MCF 10A (cell line): ENCODE measurements at places on chromosomes 6 and 20.

DNA sequence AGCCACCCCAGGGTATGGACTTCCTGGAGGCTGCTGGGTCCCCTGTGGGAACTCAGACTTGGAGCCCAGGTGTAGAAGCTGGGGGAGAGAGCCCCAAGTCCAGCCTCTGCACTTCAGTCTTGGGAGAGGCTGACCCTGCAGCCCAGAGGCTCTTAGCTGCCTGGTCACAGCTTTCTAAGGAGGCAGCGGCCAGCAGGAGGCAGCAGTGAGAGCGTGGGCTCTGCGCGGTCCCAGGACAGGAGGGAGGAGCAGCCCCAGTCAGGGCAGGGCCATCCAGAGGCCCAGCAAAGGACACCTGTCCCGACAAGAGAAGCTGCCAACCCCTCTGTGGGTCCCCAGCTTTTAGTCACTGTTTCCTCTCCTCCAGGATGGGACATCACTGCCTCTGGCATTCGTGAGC lies 9.4 kb downstream of the TREML2 start:
- no peak overlapping the region for H3K4me3 ChIP-seq
- H3K4me1 ChIP-seq = no peaks in the 10 kb centered on the region
- H3K27ac ChIP-seq = no peak overlapping the region
- DNase-seq = peak; percentile 40

DNA sequence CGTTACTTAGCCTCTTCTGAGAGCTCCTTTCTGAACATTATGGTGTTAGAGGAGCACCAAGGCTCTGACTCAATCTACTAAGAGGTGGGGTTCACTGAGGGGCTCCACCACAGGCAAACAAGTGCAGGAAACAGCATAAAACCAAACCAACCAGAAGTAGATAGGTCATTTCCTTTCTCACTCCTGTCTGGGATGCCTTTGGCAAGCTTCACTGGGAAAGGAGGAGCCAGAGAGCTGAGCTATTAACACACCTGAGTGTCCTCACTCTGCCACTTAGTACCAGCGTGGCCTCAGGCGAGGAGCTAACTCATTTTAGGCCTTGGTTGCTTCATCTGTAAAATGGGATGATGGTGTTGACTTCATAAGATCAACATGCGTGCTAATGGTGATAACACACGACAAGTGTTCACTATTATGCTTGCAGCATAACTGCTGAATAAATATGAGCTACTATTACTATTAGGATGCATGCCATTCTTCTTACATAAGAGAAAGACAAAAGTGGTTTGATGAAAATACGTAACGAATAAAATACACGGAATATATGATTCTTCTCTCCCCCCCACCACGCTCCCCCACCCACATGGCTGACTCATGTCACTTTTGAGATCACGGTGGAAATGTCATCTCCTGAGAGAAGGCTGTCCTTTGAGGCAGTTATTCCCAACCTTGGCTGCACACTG lies 185.4 kb downstream of the BCAS1 start:
- H3K27me3 ChIP-seq = no peaks in the 10 kb centered on the region
- no peaks in the 10 kb centered on the region for H3K4me1 ChIP-seq
- H3K4me3 ChIP-seq = no peak overlapping the region
- H3K27ac ChIP-seq = no peak overlapping the region
- DNase-seq = peak; percentile 29
- H3K36me3 ChIP-seq = no peaks in the 10 kb centered on the region

DNA sequence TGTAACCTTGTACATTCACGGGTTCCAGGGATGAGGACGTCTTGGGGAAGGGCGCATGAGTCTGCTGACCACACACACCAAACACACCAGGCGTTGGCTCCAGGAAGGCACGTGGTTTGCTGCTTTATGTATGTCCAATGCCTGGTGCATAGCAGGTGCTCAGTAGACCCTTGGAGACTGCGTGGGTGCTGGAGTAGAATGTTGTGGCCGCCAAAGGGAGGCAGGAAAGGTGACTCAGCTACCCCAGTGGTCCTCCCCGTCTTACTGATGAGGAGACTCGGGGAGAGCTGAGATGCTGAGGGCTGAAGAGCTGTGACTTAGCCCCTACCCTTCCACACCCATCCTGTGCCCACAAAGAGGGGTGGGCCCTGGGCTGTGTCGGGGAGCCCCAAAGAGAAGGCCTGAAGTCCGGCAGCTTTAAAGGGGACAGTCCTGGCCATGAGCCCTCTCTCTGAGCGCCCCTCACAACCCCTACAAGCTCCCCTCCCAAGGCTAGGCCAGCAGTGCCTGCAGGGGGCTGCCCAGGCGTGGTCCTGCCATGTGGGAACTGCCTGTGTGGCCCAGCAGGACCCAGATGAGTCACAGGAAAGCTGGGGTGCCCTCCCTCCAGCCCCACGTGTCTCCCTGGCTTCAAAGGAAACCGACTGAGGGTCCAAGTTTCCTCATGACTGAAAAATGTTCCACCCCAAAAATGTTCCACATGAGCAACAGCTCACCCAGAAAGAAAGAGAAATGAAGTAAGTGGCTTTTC lies 28.0 kb upstream of the PTGIS start:
- no peak for DNase-seq
- no peak overlapping the region for H3K27ac ChIP-seq
- H3K36me3 ChIP-seq = no peaks in the 10 kb centered on the region
- peaks cover 26% of the 10 kb centered on the region for H3K4me1 ChIP-seq

DNA sequence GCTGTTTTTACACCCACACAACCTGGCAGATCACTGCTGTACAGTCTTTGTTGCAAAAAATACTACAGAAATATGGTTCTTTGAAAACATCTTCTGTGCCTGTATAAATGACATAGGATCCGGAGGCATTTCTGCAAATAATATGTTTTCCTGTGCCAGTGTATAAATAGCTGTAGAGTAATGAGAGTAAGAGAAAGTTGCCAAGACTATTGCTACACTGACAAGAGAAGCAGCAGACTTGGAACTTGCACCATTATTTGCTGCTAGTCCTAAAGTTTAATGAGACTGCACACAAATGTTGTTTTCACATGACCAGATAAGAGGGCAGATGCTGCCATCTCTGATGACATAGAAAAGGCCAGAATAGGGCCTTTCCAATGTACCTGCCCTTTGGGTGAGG lies 50.0 kb upstream of the DTNBP1 start:
- no peak overlapping the region for H3K27ac ChIP-seq
- H3K27me3 ChIP-seq = no peaks in the 10 kb centered on the region
- no peaks in the 10 kb centered on the region for H3K36me3 ChIP-seq

DNA sequence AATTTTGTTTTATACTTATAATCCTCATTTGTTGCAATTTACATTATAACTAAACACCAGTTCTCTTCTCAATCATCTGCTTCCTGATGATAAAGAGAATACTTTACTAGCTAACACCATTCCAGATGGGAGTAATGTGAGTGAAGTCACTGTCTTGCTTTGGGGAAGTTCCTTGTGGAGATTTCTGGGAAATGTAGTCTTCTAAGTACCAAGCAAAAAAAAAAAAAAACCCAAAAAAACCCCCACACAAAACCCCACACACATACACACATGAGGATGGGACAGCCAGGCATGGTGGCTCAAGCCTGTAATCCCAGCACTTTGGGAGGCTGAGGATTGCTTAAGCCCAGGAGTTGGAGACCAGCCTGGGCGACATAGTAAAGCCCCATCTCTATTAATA lies 2.2 kb upstream of the SNPH start:
- H3K27me3 ChIP-seq = no peaks in the 10 kb centered on the region
- no peak for DNase-seq
- no peak overlapping the region for H3K4me3 ChIP-seq
- no peak overlapping the region for H3K27ac ChIP-seq
- peaks cover 7% of the 10 kb centered on the region for H3K4me1 ChIP-seq
- H3K36me3 ChIP-seq = no peaks in the 10 kb centered on the region
